ENCODE measurements at places on chromosomes 2 and 18. TPM values are rescaled to one million over a fixed set of nuclear protein-coding genes. Genes with fewer than 3 reads are reported as not detected.
A peak's percentile ranks its signal among the peaks of the same experiment; 100 is the strongest.

GRCh38 chr18:55302167-55302833 is 285.7 kb downstream of the TCF4 start:
- DNase-seq = no peak

VAMP5 gene
- 48.8 TPM for total RNA-seq

DNA sequence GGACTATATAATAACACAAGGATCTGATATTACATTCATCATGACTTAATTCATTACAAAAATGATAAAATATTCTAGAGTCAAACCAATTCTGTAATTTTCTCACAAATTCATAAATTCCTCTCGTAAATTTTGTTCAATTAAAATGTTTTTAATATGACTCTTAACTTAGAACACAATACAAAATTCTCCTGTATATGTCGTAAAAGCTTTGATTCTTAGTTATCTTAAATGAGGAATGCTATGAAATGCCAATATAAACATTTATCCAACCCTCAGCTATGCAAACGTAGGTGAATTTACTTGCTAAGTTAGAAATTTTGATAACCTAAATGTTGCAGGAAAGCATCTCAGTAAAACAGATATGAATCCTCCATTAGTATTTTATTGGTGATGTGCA is 28.9 kb downstream of the ARHGAP15 start:
- DNase-seq = no peak

GRCh38 chr2:98020992-98021713 is 25.4 kb upstream of the TMEM131 start:
- no peak for DNase-seq

GRCh38 chr18:6248017-6248416 is 166.7 kb downstream of the L3MBTL4 start:
- DNase-seq = no peak

CYP20A1 gene
- 32.5 TPM for total RNA-seq

- DNase-seq = no peak
Measured at GRCh38 chr18:75521816-75522215, 94.3 kb upstream of the SMIM21 start.

TDRD15 gene
- not detected for total RNA-seq

DNA sequence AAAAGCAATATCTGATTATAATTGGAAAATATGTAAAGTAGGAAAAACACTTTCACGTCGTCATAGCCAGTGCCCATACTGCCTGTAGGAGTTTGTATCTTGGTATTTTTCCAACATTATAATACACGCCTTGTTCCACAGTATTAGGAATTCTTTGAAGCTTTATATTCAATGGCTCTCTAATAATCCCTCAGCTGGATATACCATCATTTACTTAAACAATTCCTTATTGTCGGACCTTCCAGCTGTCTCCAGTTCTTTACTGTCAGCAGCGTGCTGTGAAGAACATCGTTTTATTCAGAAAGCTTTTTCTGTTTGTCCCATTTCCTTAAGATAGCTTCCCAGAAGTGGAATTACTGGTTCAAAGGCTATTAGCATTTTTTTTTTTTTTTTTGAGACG is 31.7 kb downstream of the ATP6V1C2 start:
- no peak for DNase-seq

- DNase-seq = no peak
Measured at GRCh38 chr2:128155970-128156369, 65.0 kb downstream of the UGGT1 start.

DNA sequence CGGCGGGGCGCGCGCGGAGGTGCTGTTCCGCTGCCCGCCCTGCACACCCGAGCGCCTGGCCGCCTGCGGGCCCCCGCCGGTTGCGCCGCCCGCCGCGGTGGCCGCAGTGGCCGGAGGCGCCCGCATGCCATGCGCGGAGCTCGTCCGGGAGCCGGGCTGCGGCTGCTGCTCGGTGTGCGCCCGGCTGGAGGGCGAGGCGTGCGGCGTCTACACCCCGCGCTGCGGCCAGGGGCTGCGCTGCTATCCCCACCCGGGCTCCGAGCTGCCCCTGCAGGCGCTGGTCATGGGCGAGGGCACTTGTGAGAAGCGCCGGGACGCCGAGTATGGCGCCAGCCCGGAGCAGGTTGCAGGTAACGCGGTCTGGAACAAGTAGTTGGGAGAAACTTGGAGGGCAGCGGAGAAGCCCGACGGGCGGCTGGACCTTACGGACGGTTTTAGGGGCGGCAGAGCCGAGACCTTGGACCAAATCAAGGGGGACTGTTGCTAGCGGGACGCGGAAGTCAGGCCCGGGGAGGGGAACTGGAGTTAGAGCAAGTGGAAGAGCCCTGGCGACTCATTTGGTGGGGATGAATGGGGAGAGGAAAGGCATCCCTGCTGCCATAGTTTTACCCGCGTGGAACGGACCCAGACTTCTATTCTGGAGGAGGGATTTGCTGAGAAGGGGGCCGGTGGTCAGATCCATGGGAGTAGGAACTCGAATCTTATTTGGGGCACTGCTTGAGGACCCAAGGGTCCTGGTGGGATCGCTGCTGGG is 573 bp downstream of the IGFBP2 start:
- no peak for DNase-seq

DNA sequence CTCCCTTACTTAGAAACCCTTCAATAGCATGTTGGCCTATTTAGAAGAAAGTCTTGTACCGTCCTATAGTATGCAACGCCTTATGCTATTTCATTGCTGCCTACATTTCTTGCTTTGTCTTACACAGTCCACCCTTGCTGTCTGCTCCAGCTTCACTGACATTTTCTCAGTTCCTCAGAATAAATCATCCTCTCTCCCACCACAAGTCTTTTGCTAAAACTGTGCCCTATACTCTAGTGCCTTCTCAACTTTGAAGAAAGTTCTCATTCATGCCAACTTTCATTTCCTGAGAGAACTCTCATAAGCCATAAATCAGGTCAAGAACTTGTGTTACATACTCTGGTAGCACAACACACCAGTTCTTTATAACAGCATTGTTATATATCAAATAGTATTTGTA is 54.3 kb upstream of the COL3A1 start:
- DNase-seq = no peak

LAMA3 gene
- total RNA-seq = 25.5 TPM

- no peak for DNase-seq
Measured at GRCh38 chr2:117058366-117058765, 756.1 kb upstream of the DDX18 start.

GRCh38 chr18:58310517-58310916 is 266.5 kb downstream of the NEDD4L start:
- DNase-seq = peak; percentile 72

DNA sequence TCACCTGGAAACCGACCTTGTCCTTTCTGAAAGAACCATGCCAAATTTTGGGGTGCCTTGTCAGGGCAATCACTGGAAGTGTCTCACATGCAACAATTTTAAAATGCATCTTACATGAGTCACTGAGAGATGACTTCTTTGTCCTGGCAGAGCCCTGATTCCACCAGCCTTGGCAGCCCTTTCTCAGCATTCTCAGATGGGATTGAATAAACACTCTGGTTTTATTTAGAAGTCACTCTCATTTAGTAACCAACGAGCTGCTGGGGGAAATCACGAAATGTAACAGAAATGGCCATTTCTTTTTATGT is 3.8 kb upstream of the ATP8B1 start:
- peak; percentile 38 for DNase-seq

GRCh38 chr2:85777441-85777861 is 23.7 kb downstream of the ATOH8 start:
- DNase-seq = no peak

GRCh38 chr2:8633186-8633734 is 48.6 kb upstream of the ID2 start:
- DNase-seq = no peak

- DNase-seq = no peak
Measured at GRCh38 chr2:105496271-105496670, 97.4 kb upstream of the FHL2 start.

DNA sequence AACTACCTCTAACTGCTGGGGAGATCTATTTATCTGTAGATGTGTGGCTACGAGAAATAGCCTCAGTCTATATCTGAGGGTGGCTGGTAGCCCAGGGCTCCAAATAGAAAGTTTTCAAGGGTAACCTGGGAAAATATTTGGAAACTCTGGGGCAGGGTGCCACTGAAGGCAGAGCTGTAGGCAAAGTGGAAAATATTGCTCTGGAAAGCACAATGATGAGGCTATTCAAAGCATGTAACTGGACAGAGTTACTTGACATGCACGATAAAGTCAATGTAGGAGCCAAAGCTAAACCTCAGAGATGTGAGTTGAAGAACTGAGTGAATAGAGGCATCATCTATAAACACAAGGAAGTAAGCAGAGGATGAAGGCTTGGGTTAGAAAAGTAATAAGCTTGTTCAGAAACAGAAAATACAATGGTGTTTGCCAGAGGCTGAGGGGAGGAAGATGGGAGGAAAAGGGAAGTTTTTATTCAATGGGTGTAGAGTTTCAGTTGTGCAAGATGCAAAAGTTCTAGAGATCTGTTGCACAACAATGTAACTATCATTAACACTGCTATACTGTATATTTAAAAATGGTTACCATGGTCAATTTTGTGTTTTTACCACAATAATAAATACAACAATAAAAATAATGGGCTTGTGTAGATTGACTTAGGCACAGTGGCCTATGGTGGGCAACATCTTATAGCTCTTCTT is 171.6 kb downstream of the MBD2 start:
- no peak for DNase-seq

EN1 gene
- not detected for total RNA-seq

GRCh38 chr2:23373666-23374065 is 11.3 kb upstream of the KLHL29 start:
- DNase-seq = no peak

DNA sequence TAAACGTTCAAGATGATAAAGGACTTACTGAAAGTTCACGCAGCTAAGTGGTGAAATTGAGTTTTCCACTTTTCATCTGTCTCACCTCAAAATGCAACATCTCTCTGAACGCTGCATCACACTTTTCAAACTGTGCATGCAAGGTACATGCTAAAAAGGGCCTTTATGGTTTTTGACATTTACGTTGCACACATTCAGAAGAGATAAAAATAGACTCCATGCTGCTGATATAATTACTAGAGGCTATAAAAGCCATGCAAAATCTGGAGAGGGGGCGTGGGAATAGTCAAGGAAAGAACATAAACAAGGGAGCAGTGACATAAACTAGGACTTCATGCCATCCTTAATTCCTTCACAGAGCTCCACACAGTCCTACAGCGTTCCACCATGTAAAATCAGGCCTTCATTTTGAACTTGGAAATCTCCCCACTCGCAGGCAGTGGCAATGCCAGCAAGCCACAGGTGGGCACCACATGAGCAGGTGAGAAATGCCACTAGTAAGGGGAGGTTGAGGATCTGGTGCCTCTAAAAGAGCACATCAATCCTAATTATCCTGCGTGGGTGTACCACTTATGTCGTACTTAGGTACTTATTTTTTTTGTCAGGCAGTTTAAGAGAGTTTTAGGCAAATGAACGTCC is 71.4 kb downstream of the ZEB2 start:
- no peak for DNase-seq

GRCh38 chr18:45836242-45837205 is 11.0 kb downstream of the SIGLEC15 start:
- peak; percentile 49 for DNase-seq

- DNase-seq = no peak
Measured at GRCh38 chr2:11574176-11575046, 40.6 kb downstream of the GREB1 start.

MAB21L4 gene
- 2.8 TPM for total RNA-seq

GRCh38 chr2:69572641-69573040 is 70.9 kb downstream of the AAK1 start:
- peak; percentile 33 for DNase-seq

SFT2D3 gene
- total RNA-seq = 7.2 TPM

RAPGEF4 gene
- 6.4 TPM for total RNA-seq

DNA sequence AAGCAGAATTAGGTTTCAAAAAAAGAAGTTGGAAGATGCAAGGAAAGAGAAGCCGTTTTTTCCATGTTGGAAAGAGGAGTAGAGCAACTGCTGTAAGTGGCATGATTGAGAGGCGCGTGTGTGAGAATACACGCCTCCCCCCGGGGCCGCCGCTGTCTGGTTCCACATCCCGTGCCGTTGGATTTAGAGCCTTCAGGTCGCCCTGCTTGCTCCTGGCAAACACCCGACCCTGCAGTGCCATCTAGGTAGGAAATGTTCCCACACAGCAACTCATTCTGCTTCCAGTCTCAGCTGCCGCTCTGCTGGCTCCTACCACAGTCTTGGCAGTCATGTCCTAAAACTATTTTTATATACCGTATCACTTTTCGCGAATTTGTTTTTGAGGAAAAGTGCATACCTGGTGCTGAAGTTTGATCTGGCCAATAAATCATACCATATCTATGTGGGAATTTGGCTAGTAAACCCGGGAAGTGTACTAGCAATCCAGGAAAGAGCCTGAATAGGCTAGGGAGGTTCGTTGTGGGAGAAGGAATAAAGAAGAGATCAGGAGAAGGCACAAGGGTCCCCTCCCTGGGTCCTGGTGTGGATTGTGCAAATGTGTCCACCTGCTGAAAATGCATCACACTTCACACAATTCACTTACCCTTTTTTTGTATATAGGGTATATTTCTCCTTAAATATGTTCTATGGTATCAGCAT is 372.7 kb downstream of the FBXO15 start:
- DNase-seq = no peak

GRCh38 chr2:97950329-97951154 is 45.2 kb downstream of the TMEM131 start:
- no peak for DNase-seq

GRCh38 chr18:36504928-36505327 is 207.4 kb downstream of the FHOD3 start:
- no peak for DNase-seq

DNA sequence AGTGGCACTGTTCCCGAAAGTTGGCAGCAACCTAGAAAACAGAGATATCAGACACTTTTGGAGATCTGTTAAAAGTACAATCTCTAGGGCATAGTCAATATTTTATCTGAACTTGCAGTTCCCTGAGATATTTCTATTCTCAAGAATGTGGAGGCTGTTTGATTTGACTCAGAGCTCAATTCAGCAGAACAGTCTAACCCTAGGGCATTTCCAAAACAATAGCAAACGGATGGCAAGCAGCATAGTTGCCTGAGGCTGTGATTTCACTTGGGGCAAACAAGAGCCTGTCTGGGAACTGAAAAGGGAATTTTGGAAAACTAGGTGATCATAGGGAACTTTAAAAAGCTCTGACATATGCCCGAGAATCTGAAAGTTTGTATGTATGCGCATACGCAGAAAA is 772.8 kb upstream of the LRRTM1 start:
- DNase-seq = no peak

GRCh38 chr2:74089816-74090745 is 57.6 kb downstream of the BOLA3 start:
- DNase-seq = no peak

IGFBP2 gene
- 27.7 TPM for total RNA-seq
